ENCODE measurements at places on chromosomes 11 and 22.
A peak's percentile ranks its signal among the peaks of the same experiment; 100 is the strongest.

DNA sequence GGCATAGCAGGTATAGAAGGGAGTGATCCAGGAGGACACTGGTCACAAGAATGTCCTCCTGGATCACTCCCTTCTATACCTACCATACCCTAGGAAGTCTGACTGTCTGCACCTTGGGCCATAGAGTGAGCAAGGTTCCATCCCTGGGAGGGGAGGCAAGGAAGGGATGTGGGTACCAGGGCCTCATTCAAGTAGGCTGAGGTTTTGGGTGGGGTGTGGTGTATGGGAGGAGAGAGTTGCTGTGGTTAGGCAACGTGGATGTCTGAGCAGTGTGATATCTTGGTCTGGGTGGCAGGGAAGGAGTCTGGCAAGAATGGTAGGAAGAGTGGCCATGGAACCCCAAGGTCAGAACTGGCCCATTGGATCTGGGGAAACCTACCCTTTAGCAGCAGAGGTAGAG, 13.2 kb downstream of the PPFIBP2 start:
- H3K27ac ChIP-seq = no peak overlapping the region
- no peak for DNase-seq
- H3K4me3 ChIP-seq = no peak overlapping the region
- H3K36me3 ChIP-seq = no peaks in the 10 kb centered on the region
- H3K4me1 ChIP-seq = no peaks in the 10 kb centered on the region
- no peaks in the 10 kb centered on the region for H3K27me3 ChIP-seq

GRCh38 chr22:24390576-24390975, 36.8 kb upstream of the ADORA2A start:
- H3K4me1 ChIP-seq = no peaks in the 10 kb centered on the region
- no peaks in the 10 kb centered on the region for H3K27me3 ChIP-seq
- H3K4me3 ChIP-seq = no peak overlapping the region
- DNase-seq = no peak

DNA sequence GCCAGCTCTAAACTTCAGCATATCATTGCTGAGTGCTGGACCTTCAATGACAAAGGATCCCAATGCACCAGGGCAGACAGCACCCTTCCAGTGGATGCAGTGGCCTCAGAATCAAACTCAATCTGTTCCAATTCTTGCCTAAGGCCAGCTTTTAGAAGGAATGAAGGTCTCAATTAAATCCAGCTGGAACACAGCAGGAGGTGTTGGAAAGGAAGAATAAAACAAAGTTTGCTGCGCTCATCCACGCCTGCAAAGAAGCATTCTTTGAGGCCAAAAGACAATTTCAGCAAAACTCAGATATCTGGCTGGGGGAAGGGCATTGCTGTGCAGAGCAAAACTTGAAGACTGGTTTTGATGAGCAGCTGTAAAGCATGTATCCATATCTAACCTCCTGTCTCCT, 120.7 kb downstream of the CCDC81 start:
- H3K27ac ChIP-seq = no peak overlapping the region
- no peak for DNase-seq
- no peaks in the 10 kb centered on the region for H3K27me3 ChIP-seq
- H3K4me3 ChIP-seq = no peak overlapping the region
- no peaks in the 10 kb centered on the region for H3K4me1 ChIP-seq

- H3K27me3 ChIP-seq = no peaks in the 10 kb centered on the region
- H3K36me3 ChIP-seq = no peaks in the 10 kb centered on the region
- H3K27ac ChIP-seq = no peak overlapping the region
- H3K4me1 ChIP-seq = no peaks in the 10 kb centered on the region
- no peak overlapping the region for H3K4me3 ChIP-seq
These were observed 14.2 kb downstream of the SMPD1 start for GRCh38 chr11:6404342-6405051.

- H3K4me1 ChIP-seq = no peaks in the 10 kb centered on the region
- H3K27ac ChIP-seq = no peak overlapping the region
- H3K27me3 ChIP-seq = peaks cover 14% of the 10 kb centered on the region
- DNase-seq = no peak
These were observed 2.4 kb upstream of the MN1 start for GRCh38 chr22:27803841-27804415.

GRCh38 chr11:112042161-112042960, 17.2 kb downstream of the DLAT start:
- no peak overlapping the region for H3K4me3 ChIP-seq
- no peaks in the 10 kb centered on the region for H3K4me1 ChIP-seq
- no peaks in the 10 kb centered on the region for H3K27me3 ChIP-seq
- no peaks in the 10 kb centered on the region for H3K36me3 ChIP-seq
- peak overlapping the region; percentile 75 for H3K27ac ChIP-seq
- no peak for DNase-seq

DNA sequence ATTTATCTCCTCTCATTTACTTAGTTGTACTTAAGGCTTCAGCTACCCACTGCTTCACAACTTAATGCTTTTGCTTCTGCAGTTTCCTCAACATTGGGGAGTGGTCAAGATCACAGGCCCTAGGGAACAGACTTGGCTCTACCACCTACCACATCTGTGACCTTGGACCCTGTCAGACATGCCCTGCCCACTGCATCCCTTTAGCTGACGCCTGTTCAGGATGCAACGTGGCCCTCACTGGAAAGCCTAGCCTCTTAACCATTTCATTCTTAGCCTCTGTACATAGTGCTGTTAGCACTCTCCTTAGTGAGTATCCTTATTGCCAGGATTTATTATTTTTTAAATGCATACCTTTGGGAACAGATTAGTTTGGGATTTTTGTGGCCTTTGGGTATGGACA, 34.4 kb downstream of the TNRC6B start:
- H3K4me3 ChIP-seq = no peak overlapping the region
- no peaks in the 10 kb centered on the region for H3K36me3 ChIP-seq
- peak overlapping the region; percentile 8 for H3K27ac ChIP-seq
- no peak for DNase-seq

DNA sequence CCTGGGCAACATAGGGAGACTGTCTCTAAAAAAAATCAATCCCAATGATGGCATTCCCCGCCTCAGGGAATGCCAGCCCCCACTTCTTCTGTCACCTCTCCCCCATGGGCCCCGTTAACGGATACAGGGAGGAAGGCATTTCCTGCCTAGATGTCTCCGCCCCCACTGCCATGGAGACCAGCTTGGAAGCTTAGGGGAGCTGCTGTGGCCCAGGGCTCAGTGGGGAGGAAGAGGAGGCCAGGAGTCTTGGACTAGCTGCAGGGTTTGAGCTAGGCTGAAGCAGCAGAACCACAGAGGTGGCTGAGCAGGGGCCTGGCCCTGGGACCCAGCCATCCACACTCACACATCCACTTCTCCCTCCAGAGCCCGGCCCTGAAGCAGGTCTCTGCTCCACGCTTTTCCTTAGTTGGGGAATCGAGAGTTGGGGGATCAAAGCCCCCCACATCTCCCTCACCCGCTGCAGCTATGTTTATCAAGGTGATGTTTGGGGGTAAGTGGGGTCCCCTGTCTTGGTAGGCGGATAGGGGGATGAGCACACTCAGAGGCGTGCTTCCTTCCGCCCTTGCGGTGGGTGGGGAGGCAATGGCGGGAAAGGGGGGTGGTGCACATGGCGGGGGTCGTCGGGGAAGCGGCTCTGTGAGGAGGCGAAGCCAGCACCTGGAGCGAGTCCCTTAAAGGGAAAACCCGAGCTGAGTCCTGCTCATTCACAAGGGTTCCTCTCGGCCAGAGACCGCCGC, at the start of gene C22orf15:
Gene C22orf15, plus strand, starts transcription at position 149 of the 737 bp plus-strand sequence. Its CDS starts 317 bp downstream, at position 466.
- no peaks in the 10 kb centered on the region for H3K36me3 ChIP-seq
- no peak within 1 kb of the TSS for H3K27ac ChIP-seq
- DNase-seq = no peak
- H3K4me3 ChIP-seq = no peak within 1 kb of the TSS
- H3K27me3 ChIP-seq = no peaks in the 10 kb centered on the region

DNA sequence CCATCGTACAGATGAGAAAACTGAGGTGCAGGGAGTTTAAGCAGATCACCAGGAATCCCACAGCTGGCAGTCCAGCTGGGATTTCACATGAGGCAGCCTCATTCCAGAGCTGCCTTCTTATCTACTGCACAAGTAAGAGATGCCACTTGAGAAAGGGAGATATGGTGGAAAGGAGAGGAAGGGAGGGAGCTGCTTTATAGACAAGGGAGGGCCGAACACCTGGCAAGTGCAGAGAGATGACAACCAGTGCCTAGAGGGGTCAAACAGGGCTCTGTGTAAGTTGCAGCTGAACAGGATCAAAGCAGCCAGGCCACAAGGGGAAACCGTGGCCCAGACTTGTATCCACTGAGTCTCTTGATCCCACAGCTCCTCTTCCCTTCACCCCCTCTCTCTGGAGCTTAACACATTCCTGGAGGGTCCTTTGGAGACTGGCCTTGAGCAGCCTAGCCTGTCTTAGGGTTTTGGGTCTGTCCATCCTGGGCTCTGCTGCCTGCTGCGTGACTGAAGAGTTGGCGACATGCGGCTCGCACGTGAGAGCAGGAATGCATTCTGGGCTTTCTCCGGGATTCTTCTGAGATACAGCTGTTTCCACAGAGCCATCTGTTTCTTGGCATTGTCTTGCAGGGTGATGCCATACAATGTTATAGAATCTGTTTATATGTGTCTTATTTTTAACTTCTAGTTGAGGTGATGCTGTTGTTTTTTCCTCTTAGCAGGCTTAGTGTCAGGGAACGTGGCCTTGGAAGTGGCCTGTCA, 268.5 kb upstream of the SYN3 start:
- H3K4me1 ChIP-seq = no peaks in the 10 kb centered on the region
- no peaks in the 10 kb centered on the region for H3K36me3 ChIP-seq
- H3K27ac ChIP-seq = no peak overlapping the region

DNA sequence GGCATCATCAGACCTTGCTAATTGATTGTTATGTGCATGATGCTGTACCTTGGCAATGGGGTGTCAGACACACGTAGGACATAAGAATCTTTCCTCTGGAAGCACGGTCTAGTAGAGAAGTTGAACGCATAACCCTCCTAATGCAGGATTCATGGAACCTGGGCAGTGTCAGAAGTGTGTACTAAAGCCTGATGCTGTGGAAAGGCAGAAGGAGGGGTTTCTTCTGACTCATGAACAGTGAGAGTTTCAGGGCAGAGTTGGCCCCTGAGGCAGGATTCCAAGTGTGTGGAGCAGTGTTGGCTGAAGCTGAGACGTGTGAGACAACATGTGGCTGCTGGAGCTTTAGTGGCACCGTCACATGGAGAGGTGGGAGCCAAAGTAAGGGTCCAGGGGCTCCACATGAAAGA, 3.5 kb downstream of the PANX1 start:
- no peak overlapping the region for H3K27ac ChIP-seq
- no peak overlapping the region for H3K4me3 ChIP-seq
- peaks cover 2% of the 10 kb centered on the region for H3K4me1 ChIP-seq
- H3K27me3 ChIP-seq = no peaks in the 10 kb centered on the region

DNA sequence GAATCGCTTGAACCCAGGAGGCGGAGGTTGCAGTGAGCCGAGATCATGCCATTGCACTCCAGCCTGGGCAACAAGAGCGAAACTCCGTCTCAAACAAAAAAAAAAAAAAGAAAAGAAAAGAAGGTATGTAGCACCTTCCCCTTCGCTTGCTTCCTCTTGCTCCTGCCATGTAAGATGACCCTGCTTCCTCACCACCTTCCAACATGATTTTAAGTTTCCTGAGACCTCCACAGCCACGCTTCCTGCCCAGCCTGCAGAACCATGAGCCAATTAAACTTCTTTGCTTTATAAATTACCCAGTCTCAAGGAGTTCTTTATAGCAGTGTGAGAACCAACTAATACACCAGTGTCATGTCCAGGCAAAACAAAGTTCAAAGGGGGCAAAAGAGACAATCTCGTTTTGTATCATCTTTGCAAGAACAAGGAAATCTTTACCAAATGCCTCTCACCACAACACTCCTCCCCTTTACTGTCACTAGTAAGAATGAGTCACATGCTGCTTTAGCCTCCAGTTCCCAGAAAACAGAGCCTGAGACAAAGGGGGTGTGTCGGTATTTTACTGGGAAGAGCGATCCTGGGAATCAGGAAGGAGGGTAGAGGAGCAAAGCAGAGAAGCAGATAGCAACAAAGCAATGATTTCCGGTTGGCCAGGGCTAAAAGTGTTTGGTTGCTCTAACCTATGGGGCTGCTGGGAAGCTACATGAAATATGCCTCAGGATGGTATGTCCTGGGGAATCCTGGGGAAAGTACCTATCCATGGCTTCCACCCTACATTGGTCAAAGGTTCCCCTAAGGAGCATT, 10.5 kb upstream of the MCHR1 start:
- no peak overlapping the region for H3K4me3 ChIP-seq
- H3K4me1 ChIP-seq = no peaks in the 10 kb centered on the region
- no peak for DNase-seq
- H3K27ac ChIP-seq = peak overlapping the region; percentile 36

DNA sequence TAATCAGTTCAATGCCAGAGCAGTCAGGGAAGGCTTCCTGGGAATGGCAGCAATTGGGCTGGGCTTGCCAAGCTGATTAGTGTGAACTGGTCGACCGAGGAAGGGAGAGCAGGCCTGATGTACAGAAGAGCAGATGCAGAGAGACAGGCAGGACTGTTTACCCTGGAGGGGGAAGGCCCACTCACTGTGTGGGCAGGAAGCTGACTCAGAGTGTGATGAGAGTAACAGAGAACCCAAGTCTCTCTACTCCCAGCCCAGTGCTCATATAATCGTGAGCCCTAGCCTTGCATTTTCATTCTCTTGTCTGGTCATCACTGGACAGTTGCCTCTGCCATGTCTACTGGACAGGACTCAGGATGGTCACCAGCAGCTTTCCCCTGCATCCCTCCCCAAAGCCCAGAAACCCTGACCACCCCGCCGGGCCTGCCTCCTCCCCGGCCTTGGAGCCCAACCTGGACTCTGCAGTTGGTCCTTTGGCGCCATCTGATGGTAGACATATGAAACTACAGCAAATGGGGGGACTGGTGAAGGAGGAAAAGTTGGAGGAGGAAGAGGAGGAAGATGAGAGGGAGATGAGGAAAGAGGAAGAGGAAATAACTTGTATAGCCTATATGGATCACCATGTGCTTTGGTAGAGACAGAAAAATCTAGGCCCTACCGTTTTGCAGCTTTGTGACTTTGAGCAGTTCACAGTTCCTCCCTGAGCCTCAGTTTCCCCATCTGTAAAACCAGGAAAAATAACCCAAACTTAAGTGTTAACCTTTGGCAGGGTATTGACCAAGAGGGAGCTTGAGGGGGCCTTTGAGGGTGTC, 43.4 kb upstream of the PRDM11 start:
- H3K27me3 ChIP-seq = no peaks in the 10 kb centered on the region
- H3K4me1 ChIP-seq = no peaks in the 10 kb centered on the region
- H3K4me3 ChIP-seq = peak overlapping the region; percentile 16

DNA sequence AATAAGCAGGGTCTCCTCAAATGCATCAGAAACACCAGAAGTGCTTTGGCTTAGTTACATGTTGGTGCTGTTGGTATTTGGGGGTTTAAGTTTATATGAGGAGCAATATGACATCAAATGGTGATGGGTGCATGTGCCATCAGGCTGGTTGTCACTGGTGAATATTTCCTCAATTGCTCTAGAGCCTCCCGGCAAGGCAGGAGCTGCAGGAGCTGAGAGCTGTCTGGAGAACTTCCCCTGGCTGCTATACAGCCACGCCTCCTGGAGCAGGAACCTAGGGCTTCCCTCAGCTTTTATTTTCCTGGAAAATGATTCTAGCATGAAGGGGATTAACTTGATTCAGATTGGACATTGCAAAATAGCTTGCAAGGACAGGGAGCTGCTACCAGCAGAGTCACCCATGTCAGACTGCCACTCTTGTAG, 15.8 kb downstream of the IGLL5 start:
- H3K4me1 ChIP-seq = no peaks in the 10 kb centered on the region
- H3K36me3 ChIP-seq = no peaks in the 10 kb centered on the region
- no peaks in the 10 kb centered on the region for H3K27me3 ChIP-seq
- no peak for DNase-seq
- H3K4me3 ChIP-seq = no peak overlapping the region
- H3K27ac ChIP-seq = no peak overlapping the region

All from breast epithelium (tissue), 4 donors.